ENCODE measurements at places on chromosomes 1 and 21. TPM values are rescaled to one million over a fixed set of nuclear protein-coding genes. Genes with fewer than 3 reads are reported as not detected.

Gene CFHR5
- not detected for total RNA-seq

Gene CHAF1B
- 7.4 TPM for total RNA-seq

Gene NME7
- 30.5 TPM for total RNA-seq

Gene LCE3D
- total RNA-seq: not detected

Gene BSND
- not detected for total RNA-seq

Gene URB1
- 41.6 TPM for total RNA-seq
